ENCODE measurements at places on chromosomes 7 and 10.

DNA sequence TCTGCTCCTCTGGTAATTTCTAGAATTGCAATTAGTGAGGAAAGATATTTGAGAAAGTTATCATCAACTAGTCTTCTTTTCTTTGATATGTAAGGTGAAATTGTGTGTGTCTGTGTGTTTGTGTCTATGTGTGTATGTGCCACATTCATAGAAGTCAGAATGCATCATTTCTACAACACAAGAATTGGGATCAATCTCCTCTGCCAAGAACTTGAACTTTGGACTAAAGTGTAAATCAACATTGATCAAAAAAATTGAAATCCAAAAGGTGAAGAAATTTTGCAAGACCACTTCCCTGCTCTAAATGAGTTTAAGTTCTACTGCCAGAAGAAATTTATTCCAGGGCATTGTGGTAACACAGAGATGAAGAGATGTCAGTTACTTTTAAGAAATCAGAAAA is 1072.8 kb downstream of the GRM8 start:
- DNase-seq = no peak

GRCh38 chr7:51366172-51366728 is 49.6 kb upstream of the COBL start:
- no peak for DNase-seq

DNA sequence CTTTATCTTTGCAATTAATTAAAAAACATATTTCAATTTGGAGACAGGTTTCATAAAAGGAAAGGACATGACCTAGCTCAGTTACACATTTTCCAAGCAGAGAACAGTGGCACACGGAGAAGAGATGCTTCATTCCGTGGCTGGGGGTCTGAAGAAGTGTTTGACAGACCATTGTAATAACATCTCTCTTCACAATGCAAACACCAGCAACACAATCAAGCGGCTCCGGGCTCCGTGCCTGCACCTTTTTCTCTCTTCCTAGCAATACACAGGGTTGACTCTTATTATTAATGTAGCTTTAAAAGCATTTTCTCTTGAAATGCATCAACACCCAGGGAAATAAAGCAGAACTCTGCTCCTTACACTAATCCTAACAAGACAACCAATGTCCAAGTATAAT is 261.0 kb upstream of the AOAH start:
- no peak for DNase-seq

GRCh38 chr10:93854975-93855374 is 38.8 kb upstream of the SLC35G1 start:
- no peak for DNase-seq

DNA sequence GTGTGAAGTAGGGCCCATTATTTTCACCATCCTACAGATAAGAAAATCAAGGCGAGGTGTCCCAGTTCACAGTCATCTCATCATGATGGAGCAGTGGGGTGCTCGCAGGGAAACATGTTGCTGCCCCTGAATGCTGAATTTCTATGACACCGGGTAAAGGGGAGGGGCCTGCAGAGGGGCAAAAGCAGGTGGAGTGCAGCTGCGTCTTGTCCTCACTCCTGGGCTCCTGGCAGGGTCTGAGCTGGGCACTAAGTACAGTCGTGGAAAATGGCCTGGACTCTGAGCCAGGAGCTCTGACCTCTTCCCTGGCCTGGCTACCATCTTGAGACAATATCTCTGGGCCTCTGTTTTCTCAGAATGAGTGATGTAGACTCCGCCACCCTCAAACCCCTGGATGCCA is 253.1 kb upstream of the PITRM1 start:
- DNase-seq = no peak

- DNase-seq = no peak
Measured at GRCh38 chr7:158534598-158534997, 53.0 kb downstream of the PTPRN2 start.

DNA sequence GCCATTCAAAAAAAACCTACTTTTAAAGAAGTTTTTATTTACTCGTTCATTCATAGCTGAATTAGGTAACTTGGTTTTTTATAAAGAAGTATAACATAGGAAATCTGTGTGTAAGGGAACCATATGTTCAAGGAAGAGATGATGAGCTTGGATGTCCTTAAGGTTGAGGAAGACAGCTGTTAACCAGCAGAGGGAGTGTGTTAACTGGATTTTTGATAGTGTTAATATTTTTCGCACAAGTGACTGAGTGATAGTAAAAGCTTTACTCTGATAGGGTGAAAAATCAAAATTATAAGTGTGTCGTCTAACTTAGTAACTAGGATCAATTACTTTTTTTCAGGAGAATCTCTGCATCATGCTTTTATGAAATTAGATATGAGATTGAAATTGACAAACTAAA is 134.7 kb downstream of the ARL5B start:
- DNase-seq = no peak

- no peak for DNase-seq
Measured at GRCh38 chr10:35058686-35059085, 31.5 kb downstream of the CUL2 start.

- no peak for DNase-seq
Measured at GRCh38 chr10:11173042-11173441, 155.4 kb downstream of the CELF2 start.

DNA sequence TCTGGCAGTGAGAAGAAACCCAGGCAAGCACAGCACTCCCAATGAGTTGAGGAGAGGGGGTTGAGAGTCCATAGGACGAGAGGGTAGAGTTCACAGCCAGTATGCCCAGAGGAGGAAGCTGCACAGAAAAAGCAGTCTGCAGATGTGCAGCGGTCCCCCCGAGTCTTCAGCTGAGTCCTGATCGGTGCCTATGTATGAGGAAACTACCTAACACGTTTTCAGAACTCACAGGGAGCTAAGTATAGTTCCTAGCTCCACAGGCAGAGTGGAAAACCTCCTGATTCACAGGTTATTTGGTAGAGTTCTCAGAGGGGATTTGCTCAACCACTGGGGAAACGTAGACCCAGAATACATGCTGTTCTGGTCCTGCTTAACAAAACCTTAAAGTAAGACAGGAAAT is 271.3 kb upstream of the CNTNAP2 start:
- no peak for DNase-seq

DNA sequence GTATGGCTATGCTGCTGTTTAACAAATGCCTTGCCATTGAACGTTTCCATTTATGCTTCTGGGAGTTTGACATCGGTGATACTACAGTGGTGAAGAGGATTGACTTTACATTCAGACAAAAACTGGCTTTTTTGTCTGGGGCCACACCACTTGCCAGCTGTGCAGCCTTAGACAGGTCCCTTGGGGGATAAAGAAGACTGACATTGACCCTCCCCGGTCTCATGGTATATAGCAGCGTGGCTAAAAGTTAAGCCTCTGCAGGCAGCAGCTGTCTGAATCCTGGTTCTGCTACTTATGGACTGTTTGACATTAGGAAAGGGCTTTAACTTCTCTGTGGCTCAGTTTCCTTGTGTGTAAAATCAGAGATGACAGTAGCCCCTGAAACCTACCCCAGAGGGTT is 42.0 kb upstream of the PTF1A start:
- DNase-seq = no peak

- DNase-seq = no peak
Measured at GRCh38 chr10:29244978-29245377, 43.9 kb upstream of the LYZL1 start.

DNA sequence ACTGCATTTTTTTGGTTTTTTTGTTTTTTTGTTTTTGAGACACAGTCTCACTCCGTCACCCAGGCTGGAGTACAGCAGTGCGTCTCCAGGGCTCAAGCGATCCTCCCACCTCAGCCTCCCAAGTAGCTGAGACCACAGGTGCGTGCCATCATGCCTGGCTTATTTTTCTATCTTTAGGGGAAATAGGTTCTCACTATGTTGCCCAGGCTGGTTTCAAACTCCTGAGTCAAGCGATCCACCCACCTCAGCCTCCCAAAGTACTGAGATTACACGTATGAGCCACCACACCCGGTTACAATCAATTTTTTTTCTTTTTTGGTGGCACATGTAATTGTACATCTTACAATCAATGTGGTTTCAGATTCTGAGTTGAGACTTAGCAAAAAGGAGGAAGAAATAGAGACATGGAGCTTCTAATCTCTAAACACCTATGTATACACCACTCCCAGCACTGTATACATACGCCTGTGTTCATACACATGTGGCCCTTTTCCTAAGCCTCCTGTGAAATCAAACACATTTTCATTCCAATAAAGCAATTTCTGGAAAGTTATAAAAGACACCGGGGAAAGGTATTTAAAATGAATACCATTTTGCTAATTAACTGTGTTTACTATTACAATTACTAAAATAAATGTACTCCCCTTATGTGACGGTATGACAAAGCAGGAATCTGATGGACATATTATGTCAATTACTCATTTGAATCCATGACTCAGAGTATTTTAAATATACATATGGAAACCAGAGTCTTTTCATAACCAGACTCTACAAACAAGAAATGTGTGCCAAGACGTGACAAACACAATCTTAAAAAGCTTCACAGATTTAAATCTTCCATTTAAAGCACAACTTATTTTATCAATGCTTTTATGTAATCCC is 40.9 kb downstream of the SMURF1 start:
- no peak for DNase-seq

DNA sequence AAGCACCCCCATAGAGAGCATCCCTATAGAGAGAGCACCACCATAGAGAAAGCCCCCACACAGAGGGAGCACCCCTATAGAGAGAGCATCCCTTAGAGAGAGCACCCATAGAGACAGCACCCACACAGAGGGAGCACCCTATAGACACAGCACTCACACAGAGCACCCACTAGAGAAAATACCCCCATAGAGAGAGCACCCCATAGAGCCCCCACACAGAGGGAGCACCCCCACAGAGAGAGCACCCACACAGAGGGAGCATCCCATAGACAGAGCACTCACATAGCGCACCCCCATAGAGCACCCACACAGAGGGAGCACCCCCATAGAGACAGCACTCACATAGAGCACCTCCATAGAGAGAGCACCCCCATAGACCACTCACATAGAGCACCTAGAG is 48.6 kb downstream of the INSIG1 start:
- no peak for DNase-seq

DNA sequence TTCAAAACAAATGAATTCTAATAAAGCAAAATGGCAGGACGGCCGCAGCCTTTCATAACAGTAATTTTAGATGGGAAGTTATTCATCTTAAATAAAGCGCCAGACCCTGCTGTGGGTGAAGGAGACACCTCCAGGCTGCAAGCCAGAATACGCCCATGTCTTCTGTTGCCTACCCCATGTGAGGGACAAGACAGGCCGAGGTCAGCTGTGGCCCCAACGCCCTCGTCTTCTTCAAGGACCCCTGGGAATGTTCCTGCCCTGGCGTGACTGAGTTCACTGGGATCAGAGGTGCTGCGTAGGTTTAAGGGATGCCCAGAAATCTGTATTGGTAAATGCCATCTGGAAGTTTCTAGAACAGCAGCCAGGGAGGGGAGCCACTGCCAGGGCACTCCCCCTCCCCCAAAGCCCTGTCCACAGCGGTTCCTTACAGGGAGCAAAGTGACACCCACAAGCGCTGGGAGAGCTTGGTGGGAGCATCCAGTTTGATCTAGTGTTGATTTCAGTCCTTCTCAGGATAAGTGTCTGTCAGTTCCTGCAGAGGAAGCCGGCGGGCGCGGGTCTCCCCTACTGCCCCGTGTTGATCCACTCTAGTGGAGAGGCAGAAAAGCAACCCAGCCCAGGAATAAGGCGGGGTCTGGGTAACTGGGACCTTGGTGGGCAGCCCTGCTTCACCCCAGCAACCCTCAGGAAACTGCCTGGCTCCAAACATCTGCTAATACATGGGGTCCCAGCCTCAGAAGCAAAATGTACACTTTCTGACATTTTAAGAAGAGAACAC is 20.6 kb downstream of the PAPOLB start:
- no peak for DNase-seq

DNA sequence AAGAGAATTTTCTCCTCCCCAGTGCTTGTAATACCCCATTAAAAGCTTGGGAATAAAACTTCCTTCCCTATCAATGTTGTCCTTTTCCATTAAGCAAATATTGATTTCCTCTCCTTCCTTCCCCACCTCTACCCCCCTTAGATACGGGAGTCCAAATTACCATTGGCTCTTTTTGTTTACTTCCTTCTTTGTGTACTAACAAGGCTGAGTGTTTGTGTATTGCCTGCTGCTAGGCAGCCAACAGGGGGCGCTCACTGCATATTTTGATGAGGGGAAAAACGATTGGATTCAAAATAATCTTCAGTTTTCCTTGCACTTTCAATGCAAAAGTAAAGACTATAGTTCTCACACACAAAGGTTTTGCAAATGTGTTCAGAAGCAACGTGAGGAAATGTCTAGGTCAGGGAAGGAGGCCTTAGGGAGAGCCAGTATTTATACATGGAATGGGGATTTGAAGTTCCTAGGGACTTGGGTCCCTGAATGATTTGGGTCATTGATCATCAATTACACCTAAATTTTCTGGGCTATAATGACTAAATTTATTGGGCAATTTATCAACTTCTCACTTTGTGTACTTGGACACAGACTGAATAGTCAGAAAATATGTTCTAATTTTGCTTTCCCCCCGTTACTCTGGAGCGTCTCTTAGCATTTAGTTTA is 23.6 kb upstream of the VPS41 start:
- no peak for DNase-seq

GRCh38 chr7:152014722-152015121 is 10.8 kb upstream of the GALNT11 start:
- DNase-seq = no peak

GRCh38 chr7:55426676-55427075 is 61.5 kb downstream of the LANCL2 start:
- no peak for DNase-seq

GRCh38 chr10:74156919-74157289 is 5.9 kb downstream of the ADK start:
- DNase-seq = no peak

DNA sequence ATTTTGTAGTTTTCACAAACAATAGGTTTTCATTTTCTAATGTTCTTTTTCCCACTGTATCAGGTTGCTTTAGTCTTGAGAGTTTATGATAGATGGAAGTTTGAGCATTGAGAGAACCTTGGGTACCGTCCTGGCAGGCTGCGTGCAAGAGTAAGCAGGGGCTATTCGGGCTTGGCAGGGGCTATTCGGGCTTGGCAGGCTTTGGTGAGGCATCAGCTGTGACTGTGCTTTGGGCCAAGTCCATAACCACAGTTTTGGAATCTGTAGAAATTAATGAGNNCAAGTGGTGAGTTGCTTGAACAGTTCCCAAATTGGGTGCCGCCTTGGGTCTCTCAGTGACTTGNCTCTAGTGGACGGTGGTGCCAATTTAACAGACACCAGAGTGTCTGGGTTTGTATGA is 424.6 kb downstream of the PAXIP1 start:
- no peak for DNase-seq

All from stimulated activated CD8-positive, alpha-beta memory T cell treated with anti-CD3 and anti-CD28 coated beads, Interleukin-15, amount 100 ng/mL, for 4 hours (primary cell).